Stimulated activated CD4-positive, alpha-beta T cell treated with anti-CD3 and anti-CD28 coated beads, TNF-alpha, amount 100 ng/mL, for 1 hour (primary cell): ENCODE measurements at places on chromosomes 5 and 9.

- no peak for DNase-seq
These were observed 21.0 kb downstream of the RMI1 start for GRCh38 chr9:84001621-84002020.

DNA sequence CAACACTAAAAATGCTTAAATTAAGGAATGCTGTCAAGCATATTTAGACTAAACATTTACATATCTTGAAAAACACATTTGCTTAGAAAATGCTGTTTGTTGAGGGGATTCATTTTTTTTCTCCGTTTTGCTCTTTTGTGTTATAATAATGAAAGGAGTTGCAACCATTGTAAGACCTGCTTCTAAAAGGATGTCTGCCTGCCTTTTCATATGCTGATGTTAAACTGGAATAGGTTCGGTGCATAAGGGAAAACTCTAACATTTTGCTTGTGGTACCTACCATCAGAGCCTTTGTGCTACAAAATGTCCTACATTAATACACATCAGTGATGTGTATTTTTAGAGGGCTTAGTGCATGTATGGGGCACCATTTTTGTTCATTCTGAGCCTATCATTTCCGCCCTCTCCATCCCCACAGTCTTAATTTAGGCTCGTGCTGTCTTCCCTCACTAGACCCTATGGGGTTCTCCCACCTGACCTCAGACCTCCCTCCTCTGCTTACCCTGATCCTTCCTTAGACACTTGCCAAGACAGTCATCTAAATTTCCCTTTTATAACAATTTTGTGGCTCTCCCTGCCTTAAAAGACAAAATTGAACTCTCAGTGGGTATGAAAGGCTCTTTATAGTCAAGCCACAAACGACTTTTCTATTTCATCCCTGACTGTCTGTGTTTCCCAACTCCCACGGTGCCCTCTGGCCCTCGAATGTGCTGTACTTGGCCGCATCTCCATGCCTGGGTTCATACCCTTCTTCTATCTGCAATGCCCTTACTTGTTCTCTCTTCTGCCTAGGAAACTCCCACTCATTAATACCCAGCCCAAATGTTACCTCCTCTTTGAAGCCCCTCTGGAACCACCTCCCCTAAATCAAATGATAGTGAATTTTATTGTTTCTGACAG, 61.2 kb downstream of the CMYA5 start:
- DNase-seq = no peak

DNA sequence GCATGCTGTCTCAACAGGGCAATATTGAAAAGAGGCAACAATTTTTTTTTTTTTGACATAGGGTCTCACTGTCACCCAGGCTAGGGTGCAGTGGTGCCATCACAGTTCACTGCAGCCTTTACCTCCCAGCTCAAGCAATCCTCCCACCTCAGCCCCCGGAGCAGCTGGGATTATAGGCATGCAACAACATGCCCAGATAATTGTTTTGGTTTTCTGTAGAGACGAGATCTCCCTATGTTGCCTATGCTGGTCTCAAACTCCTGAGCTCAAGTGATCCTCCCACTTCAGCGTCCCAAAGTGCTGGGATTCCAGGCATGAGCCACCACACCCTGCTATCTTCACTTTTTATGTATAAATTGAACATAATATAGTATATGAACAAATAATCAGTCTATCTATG, 47.6 kb downstream of the PRELID2 start:
- DNase-seq = no peak

GRCh38 chr5:14331386-14331781, 188.2 kb downstream of the TRIO start:
- no peak for DNase-seq

DNA sequence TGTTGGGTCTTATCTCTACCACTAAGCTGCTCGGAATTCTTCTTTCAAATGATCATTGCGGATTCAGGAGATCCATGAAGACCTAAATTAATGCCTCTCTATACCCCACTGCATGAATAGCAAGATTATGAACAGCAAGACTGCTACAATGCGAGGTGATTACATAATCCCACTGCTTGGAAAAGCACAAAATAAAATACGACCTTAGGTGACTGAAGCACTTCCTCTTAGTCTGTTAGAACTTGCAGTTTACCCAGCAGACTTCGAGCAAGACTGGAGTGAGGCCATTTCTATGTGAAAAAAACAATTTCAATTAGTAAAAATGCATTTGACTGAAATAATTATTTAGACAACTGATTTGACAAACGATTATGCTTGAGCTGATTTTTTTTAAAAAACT, 59.8 kb downstream of the SH3RF2 start:
- DNase-seq = no peak

GRCh38 chr9:111350556-111350955, 20.5 kb upstream of the OR2K2 start:
- no peak for DNase-seq
